ENCODE measurements at places on chromosomes 2 and 18.

GRCh38 chr2:235557903-235558302, 64.1 kb downstream of the AGAP1 start:
- no peak for DNase-seq

DNA sequence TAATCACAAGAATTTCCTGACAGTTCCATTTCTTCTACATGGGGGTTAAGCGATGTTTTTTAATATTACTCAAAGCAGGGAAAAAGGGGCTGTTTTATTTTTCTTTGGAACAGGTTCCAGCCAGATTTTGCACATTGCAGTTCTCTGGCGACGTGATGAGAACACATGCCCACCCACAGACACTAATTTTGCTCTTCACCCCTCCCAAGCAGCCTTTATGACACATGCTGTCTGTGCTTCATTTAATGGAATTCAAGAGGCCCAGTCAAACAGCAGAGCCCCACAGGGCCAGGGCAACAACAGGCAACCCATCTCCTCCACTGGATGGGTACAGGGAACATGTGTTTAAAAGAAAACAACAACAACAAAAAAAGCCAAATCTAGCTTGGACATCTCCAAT, 70.8 kb downstream of the SPRED2 start:
- no peak for DNase-seq

- DNase-seq: no peak
Observed at GRCh38 chr2:232482301-232483238, 5.1 kb downstream of the ECEL1 start.

GRCh38 chr2:15084826-15085489, 452.4 kb downstream of the LRATD1 start:
- no peak for DNase-seq

- no peak for DNase-seq
Observed at GRCh38 chr2:205698286-205699268, 16.3 kb downstream of the NRP2 start.

DNA sequence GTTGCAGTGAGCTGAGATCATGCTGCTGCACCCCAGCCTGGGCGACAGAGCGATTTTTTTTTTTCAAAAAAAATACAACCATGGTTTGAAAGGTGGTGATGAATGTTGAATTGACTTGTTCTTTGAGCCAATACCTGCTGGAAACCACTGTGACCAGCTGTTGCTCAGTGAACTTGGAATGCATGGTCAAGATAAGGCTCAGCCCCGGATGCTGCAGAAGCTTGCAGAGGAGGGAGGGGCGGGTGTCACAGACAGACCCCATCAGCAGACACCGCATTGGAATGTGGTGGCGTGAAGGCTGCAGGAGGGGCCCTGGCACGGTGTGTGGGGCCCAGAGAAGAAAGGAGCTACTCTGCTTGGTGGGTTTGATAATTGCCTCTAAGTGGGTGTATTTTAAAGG, 91.6 kb downstream of the ITGB1BP1 start:
- DNase-seq: no peak

GRCh38 chr2:168136392-168136977, 110.9 kb downstream of the STK39 start:
- DNase-seq: no peak

GRCh38 chr2:118044103-118044716, 30.3 kb upstream of the CCDC93 start:
- DNase-seq: no peak

DNA sequence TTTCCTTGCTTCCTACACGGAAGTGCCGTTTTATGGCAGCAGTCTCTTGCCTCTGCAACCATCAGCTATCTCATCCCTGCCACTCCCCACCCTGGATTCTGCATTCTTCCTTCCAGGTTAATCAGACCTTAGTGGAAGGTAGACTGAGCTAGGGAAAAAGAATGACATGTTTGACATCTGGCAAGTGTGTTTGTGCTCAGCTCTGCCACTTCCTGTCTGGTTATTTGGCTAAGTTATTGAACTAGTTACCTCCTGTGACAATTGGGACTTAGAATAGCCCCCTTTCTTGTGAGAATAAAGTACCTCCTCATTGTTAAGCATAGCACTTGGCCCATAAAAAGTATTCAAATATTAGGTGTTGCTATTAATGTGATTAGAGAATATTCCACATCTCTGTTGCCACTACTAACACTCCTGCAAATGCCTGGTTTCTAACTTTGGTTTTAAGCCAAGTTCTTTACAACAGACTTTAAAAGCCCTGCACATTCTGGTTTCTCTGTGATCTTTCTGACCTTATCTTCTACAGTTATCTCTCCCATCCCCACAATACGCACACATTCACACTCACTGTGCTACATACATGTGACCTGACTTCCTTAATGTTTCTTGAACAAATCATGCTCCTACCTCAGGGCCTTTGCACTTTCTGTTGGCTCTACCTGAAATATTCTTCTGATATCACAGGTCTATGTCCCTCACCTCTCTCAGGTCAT, 10.8 kb upstream of the MAPRE2 start:
- DNase-seq: no peak

GRCh38 chr2:168585700-168586099, 129.6 kb downstream of the CERS6 start:
- DNase-seq: no peak

DNA sequence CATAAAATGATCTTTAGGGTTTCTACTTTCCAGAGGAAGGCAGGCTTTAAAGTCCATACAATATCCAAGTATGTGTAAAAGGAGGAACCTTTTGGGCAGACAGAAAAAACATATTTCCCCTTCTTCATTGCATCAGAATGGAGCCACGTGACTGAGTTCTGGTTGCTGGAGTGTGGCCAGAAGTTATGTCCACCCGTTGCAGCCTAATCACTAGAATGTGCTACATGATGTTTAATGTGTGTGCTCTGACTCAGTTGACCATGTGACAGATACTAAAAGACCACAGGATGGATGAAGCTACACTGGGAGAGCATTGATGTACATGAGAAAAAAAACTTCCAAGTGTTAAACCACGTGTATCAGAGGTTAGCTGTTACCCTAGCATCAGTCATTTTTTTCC, 460.9 kb downstream of the RIT2 start:
- no peak for DNase-seq

GRCh38 chr2:162127422-162127821, 24.6 kb downstream of the GCG start:
- DNase-seq: no peak

DNA sequence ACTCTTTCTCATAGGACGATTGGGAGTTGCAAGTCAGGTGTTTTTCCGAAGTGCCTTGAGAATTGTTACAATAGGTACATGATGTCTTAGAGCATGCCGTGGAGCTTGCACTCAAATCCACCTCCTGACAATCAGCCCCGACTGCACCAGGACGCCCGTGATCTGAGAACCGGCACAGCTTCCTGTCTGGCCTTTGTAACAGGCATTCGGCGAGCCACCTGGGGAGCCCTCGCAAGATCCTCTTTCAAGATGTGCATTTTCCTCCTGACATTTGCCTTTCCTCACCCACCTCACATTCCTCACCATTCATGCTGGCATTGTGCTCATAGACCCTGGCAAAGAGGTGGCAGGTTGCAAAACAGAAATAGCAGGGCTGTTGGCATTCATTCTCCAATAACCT, 427.3 kb downstream of the GALR1 start:
- no peak for DNase-seq

DNA sequence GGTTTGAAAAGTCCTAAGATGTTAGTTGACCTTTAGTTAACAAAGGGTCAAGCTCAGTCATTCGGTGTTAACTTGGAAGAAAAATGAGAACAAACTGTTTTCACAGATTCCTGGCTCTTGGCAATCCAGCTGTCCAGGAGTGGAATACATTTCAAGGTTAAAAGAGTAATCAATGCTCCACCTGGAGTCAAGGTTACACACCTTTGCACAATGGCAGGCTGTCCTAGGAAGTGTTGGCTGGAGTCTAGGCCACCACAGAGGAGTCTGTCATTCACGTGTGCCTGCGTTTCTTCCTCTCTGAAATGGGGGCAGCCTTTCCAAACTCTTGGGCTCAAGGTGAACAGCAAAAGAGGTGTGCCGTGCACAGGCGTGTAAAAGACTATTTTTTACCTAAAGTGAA, 6.3 kb upstream of the ID2 start:
- DNase-seq: no peak

DNA sequence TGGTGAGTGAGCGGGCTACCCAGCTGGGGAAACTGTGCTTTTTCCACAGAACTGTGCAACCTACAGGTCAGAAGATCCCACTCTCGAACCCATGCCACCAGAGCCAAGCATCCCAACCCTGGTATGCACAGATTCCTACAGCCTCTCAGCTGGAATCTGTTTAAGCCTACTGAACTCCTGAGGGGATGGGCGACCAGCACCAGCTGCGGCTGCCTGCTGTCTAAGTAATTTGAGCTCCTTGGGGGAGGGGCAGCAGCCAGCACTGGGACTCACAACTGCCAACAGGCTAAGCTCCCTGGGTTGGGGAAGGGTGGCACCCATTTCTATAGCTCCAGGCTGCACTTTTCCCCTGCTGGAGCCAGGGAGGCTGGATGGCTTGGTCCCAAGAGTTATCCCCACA, 11.8 kb downstream of the CYP27C1 start:
- DNase-seq: no peak

GRCh38 chr2:179861416-179862067, at the start of gene ZNF385B:
Gene ZNF385B, minus strand, starts transcription at chr2:179861612.
- peak; percentile 57 for DNase-seq

- DNase-seq: peak; percentile 86
Observed at GRCh38 chr2:66305718-66306117, 129.2 kb upstream of the MEIS1 start.

DNA sequence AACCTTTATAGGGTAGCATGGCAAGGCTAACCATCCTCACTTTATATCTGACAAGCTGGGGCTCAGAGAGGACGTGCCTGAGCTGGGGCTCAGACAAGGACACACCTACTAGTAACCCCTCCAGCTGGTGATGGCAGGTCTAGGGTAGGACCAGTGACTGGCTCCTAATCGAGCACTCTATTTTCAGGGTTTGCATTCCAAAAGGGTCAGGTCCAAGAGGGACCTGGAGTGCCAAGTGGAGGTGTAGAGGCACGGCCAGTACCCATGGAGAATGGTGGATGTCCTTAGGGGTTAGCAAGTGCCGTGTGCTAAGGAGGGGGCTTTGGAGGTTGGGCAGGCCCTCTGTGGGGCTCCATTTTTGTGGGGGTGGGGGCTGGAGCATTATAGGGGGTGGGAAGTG, 1.2 kb upstream of the DES start:
- DNase-seq: no peak

- DNase-seq: peak; percentile 81
Observed at GRCh38 chr2:9336576-9337314, 86.6 kb downstream of the ITGB1BP1 start.

GRCh38 chr2:104412384-104412783, 441.5 kb upstream of the POU3F3 start:
- peak; percentile 44 for DNase-seq

DNA sequence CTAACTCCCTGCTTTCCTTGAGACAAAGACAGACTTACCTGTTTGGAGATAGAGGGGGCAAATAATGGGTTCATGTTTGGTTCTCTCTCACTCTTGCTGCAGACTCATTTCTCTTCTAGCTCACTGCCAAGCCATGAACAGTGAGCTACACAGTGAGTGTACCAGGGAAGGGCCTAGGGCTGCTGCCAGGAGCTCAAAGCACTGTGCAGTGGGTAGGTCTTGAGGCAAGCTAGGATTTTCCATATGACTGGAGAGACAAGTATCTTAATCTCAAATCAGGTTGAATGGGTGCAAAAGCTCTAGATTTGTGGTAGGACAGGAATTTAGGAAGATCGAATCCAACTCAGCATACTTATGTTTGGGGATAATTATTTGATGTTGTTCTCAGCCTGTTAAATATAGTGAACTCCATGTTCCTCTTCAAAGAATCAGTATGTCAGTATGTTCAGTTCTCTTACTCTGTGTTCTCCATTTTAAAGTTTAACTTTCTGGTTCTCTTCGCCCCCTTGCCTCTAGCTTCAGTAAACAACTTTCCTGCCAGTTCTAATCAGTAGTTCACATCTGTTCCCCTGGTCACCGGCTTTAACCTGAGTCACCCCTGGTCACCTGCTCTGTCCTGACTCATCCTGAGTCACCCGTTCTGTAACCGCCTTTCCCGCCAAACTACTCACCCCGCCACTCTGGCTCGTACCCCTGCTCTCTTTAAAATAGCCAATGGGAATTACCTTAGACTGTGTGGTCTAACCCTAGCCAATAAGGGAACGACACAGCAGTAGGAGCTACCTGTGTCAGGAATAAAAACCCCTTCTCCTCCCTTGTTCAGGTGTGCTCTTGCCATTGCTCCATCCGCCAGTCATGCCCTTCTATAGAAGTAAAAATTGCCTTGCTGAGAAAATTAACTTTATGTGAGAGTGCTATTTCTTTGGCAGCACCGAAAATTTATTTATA, 21.9 kb downstream of the SLC25A52 start:
- no peak for DNase-seq

DNA sequence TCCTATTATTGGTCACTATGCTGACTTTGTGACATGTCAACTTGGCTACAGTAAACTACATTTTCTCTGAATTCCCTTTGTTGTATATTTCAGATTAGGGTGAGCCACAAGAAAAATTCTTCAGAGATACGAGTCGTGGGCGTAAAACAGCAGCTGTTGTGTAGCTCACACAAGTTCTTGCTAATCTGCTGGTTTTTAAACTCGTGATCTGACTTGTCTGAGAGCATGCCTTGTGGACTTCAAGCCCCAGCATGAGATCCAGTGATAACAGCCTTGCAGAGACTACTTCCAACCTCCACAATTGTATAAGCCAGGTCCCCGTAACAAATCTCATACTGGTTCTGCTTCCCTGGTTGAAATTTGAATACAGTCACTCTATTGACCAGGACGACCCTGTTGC, 259.8 kb upstream of the LYPD1 start:
- DNase-seq: no peak

DNA sequence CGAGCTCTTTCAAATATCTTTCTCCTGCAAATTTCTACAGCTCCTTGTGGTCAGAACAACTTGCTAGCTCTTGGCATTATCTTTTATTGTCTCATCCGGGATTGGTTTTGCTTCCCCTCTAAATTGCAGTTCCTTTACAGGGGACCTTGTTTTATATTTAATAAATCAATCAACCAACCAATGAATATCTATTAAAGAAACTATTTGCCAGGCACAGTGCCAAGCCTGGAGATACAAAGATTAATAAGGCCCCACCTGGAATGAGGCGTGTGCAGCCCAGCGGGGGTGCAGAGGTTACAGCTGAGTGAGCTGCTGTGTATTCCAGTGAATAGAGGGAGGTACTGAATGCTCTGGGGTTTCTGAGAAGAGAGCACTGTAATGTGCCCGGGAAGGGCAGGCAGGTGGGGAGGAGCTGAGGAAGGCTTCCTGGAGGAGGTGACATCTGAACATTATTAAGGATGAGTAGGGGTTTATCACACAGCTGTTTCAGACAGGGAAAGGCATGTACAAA, 51.8 kb downstream of the LIPG start:
- DNase-seq: no peak

GRCh38 chr2:157333304-157334047, 7.9 kb upstream of the ERMN start:
- DNase-seq: no peak

- no peak for DNase-seq
Observed at GRCh38 chr2:219362072-219362471, 25.6 kb downstream of the DNPEP start.
